ENCODE measurements at places on chromosomes 5 and 9. TPM values are rescaled to one million over a fixed set of nuclear protein-coding genes. Genes with fewer than 3 reads are reported as not detected.

The ASB6 gene
- total RNA-seq = 5.8 TPM

The CDC20B gene
- not detected for total RNA-seq

The CCL19 gene
- 2.1 TPM for total RNA-seq

The ZNF883 gene
- 2.9 TPM for total RNA-seq

The ANKRD31 gene
- total RNA-seq = 0.69 TPM

The TXNDC8 gene
- not detected for total RNA-seq

The SLC4A9 gene
- 0.11 TPM for total RNA-seq

The KCNMB1 gene
- 10.8 TPM for total RNA-seq

The TCERG1 gene
- 145 TPM for total RNA-seq

The C8G gene
- 1.0 TPM for total RNA-seq

The SCGB3A2 gene
- not detected for total RNA-seq

The PRLR gene
- 9.7 TPM for total RNA-seq

All from urinary bladder (tissue), 4 donors.